ENCODE measurements at places on chromosomes 3 and 15.

GRCh38 chr3:70771426-70772147 is 459.1 kb upstream of the MDFIC2 start:
- no peak for DNase-seq

- peak; percentile 65 for DNase-seq
These were observed 24.5 kb upstream of the GMNC start for GRCh38 chr3:190886945-190887344.

GRCh38 chr3:188378786-188379185 is 224.8 kb downstream of the LPP start:
- DNase-seq = no peak

GRCh38 chr3:72137865-72138861 is 353.2 kb upstream of the PROK2 start:
- DNase-seq = no peak

DNA sequence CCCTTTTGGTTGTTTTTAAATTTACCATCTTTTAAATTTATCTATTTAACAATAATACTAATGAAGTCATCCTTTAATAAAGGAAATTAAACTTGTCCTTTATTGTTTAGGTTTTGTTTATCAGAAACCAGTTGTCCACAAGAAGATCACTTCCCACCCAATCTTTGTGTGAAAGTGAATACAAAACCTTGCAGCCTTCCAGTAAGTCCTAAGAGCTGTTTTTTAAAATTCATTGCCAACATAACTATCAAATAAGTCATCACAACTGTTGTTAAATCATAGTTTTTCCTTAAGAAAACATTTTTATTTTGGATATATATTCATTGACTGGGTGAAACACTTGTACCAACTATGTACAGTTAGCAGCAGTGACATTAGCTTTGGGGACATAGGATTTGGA is 59.4 kb downstream of the CALML4 start:
- no peak for DNase-seq

DNA sequence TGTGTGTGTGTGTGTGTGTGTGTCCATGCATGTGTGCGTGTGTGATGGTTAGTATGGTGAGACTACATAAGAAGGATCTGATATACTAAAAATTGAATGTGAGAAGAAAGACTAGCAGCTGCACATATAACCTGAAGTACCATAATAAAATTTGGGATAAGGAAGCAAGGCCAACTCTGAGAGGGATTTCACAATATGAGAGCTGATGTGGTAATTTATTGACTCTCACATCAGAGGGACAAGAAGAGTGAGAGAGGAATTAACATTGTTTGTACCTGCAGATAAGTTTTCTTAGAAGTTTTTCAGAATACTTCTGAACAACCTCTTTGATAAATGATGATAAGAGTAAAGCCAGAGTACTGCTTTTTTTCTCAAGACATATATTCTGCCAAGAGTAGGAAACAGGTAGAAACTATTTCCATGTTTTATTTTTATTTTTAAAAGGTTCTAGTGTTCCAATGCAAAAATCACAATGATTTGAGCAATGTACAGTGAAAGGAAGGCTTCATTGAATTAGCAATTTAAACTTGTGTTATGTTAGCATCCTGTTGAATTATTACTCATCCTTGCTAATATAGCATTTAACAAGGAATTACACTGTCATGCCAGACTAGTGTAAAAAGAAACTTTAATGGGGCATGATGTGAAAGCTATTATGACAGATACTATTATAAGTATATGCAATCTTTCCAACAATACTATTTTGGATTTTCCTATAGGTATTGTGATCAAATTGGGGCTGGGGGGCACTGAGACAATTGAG is 415.5 kb upstream of the ARPP21 start:
- no peak for DNase-seq

Data from kidney glomerular epithelial cell (primary cell).